ENCODE measurements at places on chromosomes 4 and X.
A peak's percentile ranks its signal among the peaks of the same experiment; 100 is the strongest.

GRCh38 chrX:16308773-16309172 lies 141.5 kb downstream of the MAGEB17 start:
- no peak for DNase-seq

GRCh38 chr4:120750152-120750525 lies 172.4 kb downstream of the PRDM5 start:
- DNase-seq, result no peak

DNA sequence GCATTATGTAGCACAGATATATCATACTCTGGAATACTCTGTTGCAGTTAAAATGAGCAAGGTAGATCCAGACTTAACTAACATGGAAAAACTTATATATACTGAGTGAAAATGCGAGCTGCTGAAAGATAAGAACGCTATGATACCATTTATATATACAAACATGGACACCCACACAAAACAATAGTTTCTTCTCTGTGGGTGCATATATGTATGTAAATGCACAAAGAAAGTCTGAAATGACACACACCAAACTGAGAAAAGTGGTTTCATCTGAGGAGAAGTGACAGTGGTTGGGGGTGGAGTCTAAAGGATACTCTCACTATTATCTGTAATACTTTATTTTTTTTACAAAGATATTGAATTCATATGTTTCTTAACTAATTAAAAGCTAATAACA lies 12.2 kb upstream of the FGF2 start:
- DNase-seq, result no peak

GRCh38 chr4:118973295-118973694 lies 84.6 kb downstream of the SYNPO2 start:
- DNase-seq, result no peak

DNA sequence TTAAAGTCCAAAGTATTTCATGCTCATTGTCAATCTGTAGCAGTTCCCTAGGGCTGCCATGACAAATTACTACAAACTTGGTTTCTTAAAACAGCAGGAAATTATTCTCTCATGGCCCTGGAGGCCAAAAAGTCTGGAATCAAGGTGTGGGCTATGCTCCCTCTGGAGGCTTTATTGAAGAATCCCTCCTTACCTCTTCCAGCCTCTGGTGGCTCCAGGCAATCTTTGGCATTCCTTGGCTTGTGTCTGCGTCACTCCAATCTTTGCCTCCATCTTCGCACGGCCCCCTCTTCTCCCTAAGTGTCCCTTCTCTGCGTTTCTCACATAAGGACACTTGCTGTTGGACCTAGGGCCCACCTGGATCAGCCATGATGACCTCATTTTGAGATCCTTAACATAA lies 170.4 kb downstream of the SMIM20 start:
- DNase-seq, result no peak

GRCh38 chrX:129361576-129361975 lies 161.7 kb downstream of the SMARCA1 start:
- no peak for DNase-seq

DNA sequence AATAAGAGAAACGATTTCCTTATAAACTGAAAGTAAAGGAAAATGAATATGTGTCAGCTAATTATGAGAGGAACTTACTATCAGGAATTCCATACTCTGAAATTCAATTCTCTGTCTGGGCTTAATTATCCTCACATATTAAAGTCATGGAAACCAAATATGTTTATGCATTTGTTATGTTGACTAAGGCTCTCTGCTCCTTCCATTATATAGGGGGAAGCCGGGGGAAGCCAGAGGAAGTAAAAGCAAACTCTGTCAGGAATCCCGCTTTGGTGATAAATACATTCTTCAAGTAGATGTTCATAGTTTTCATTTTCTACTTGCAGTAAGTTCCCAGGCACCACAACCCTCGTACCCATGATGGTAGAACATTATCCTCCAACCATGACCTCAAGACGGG lies 142.8 kb upstream of the VCX2 start:
- no peak for DNase-seq

DNA sequence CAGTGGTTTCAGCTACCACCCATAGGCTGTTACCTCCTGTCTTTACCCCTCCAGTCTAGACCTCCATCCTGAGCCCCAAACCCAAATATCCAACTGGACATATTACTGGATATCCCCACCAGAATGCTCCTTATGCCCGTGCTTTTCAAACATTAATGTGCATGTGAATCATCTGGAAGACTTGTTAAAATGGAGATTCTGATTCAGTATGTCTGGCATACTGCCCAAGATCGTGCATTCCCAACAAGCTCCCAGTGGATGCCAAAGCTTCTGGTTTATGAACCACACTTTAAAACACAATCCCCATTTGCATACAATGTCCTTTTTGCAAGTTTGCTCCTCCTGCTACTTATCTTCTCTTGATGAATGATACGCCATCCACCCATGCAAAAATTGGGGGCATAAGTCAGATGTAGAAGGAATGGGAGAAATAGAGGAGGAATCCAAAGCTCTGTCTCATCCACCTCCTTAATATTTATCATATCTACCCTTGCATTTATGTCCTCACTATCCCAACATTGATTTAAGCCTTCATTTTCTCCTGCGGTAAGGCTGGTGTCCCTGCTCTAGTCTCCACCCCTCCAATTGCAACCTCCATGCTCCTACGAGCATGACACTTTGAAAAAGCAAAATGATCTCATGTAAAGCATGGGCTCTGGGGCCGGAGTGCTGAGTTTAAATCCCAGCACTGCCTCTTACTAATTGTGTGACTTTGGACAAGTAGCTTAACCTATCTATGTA lies 7.4 kb upstream of the PGRMC1 start:
- DNase-seq, result no peak

DNA sequence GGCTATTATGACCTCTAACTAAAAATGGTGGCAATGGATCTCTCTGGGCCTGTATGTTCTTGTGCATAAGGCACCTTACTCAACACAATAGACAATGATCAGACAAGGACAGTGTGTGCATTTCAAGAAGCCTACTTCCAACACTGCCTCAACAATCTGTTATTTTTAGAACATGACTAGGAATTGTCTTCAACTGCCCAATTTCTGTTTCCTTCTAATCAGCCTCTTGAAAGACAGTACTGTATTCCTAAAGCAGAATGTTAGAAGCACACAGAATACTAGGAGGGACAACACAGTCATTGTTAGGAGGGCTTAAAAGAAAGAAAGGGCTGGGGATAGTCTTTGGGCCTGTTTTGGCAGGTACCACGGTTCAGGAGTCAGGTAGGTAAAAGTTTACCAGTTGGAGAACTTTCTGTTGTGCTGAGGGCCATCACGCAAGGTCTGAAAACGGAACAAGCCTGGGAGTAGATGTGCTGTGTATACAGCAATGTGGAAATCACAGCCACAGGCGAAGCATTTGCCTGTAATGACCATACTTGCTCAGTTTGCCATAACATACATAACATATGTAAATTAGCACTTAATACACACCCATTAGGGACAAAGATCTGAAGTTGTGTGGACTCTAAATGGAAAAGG lies 100.8 kb upstream of the ATXN3L start:
- no peak for DNase-seq

DNA sequence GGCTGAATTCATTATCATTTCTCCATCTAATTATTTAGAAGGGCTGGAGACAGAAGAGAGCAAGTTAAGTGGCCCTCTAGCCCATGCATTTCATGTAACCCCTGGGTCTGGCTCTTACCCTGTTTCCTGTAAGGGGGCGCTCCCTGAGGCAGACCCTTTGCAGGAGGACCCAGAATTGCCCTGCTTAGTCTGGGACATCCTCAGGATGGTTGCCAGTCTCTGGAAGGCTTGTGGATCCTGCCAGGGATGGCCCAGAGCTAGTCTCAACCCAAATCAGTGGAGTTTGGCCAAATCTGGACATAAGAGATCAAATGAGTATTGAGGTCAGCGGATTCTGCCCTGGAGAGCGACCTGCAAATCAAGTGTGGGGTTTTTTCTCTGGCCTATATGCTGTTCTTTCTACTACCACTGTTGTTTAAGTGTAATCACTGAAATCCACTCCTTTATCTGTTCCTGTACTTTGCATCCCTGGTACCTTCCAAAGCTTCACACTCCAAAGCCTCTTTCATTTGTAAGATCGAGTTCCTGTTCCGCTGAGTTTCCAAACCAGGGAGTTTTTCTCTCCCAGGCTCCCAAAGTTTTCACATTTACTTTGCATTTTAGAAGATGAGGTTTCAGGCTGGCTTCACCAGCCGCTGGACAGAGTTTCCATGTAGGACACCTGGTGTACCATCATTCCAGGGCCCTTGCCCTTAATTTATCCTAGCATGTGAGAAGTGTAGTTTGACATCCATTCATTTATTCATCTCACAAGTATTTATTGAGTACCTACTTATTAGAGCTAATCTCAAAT lies 6.3 kb downstream of the KLF3 start:
- no peak for DNase-seq

DNA sequence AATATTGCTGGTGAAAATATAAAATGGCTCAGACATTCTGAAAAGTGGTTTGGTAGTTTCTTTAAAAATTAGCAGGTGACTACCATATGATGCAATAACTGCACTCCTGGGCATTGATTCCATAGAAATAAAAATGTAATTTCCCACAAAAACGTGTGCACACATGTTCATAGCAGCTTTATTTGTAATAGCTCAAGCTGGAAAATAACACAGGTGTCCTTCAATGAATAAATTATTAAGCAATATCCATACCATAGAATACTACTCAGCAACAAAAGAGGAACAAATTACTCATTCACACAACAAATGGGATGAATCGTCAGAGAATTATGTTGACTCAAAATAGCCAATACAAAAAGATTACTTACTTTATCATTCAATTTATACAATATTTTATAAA lies 893.7 kb upstream of the SLIT2 start:
- DNase-seq, result no peak

DNA sequence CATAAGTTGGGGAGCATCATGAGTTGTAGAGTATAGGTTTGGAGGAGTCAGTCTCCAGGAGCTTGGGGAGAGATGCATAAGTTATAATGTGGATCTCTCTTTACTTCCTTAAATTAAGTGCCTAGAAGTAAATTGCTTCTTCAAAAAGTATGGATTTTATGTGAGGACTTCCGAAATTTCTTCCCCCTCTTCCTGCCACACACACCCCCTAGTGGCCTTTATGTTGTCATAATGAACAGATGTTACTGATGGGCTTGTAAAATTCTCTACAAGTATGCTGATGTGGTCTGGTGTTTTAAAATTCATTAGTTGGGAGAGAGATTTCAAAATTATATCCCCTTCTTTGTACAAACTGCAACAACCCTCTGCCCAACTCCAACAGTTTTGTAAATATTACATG lies 2.3 kb upstream of the METTL14 start:
- DNase-seq, result no peak

DNA sequence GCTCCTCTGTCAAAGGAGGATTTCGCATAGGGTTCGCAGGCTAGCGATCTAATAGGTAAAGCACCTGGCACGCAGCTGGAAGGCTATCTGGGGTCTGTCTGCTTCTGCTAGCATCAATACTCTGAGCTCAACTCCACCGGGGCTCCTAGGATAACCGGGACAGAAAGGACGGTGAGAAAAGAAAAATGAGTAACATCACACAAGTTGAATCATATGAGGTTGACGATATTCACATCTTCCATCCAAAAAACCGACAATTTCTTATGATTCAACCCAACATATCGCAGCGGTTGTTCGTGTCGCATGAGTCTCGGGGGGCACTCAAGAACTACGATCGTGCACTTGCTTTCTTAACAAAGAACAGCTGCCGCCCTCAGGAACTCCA lies 1.8 kb downstream of the PROM1 start:
- no peak for DNase-seq

DNA sequence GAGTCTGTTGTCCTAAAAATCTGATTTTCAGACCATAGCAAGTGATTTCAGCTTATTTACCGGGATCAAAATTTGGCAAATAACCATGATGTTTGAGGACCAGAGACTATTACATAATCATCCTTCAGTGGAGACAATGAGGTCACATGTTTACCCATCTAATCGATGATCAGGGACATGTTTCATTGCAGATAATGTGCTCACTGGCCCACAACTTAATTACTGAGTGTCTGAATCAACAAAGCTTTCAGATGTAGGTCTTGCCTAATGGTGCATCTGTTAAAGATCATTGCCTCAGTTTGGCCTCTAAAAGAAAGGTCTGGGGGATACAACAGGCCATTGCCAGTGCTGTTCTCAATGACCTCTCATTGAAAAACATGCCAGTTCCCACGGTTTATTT lies 42.8 kb upstream of the KLHL34 start:
- DNase-seq, result no peak

GRCh38 chr4:171710743-171711142 lies 102.5 kb upstream of the GALNTL6 start:
- DNase-seq, result no peak

GRCh38 chr4:98352396-98352795 lies 91.2 kb downstream of the RAP1GDS1 start:
- no peak for DNase-seq

GRCh38 chr4:40577588-40578253 lies 51.9 kb downstream of the RBM47 start:
- no peak for DNase-seq

DNA sequence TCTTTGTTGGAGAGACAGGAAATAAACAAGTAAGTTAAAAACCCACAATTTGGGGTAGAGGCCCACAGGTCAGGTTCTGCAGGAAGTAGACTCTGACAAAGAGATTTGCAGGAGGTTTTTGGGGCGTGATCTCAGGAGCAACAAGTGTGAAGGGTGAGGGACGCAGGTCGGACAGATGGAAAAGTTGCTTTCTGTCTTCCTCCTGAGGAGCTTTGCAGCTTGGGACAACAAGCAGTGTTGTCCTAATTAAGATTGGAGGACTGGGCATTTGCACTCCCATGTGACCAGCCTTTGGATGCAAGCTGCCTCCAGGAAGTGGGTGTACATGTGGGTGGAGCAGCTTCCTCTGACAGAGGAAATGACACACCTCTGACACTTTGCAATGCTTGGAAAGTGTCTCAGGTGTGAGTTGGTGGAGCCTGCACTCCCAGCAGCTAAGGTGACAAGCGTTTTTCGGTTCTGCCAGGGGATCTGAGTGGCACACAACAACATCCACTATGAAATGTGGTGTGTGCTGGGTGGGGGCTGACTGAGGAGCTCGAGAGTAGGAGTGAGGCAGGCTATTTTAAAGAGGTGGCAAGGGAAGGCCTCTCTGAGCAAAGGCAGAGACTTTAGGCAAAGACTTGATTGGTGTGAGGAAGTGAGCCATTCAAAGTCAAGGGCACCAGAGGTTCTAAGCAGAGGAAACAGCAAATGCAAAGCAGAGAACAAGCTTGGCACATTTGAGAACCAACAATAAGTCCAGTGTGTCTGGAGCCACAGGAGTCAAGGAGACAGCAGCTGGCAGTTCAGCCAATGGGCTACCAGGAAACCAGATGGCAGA lies 339.8 kb upstream of the GATB start:
- peak; percentile 85 for DNase-seq

GRCh38 chr4:147821555-147821954 lies 89.7 kb downstream of the ARHGAP10 start:
- no peak for DNase-seq

DNA sequence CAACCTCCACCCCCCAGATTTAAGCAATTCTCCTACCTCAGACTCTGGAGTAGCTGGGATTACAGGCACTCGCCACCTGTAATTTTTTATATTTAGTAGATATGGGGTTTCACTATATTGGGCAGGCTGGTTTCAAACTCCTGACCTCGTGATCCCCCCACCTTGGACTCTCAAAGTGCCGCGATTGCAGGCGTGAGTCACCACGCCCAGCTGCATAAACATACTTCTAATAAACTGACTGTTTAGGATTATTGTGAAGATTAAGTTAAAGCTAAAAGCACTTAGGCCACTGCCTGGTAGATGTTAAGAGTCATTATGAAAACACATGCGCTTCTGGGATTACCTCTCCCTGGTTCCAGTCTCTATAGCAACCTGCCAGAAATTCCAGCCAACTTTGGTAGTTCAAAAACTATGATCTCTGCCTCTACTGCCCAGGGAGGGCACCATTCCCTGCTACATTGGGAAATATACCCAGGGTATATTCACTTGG lies 30.2 kb upstream of the GRIA3 start:
- no peak for DNase-seq

All from CD4-positive, alpha-beta T cell (primary cell).